ENCODE measurements at places on chromosomes 13 and 19. TPM values are rescaled to one million over a fixed set of nuclear protein-coding genes. Genes with fewer than 3 reads are reported as not detected.

The DAND5 gene
- polyA plus RNA-seq = 0.12 TPM

The NCAN gene
- 0.06 TPM for polyA plus RNA-seq

DNA sequence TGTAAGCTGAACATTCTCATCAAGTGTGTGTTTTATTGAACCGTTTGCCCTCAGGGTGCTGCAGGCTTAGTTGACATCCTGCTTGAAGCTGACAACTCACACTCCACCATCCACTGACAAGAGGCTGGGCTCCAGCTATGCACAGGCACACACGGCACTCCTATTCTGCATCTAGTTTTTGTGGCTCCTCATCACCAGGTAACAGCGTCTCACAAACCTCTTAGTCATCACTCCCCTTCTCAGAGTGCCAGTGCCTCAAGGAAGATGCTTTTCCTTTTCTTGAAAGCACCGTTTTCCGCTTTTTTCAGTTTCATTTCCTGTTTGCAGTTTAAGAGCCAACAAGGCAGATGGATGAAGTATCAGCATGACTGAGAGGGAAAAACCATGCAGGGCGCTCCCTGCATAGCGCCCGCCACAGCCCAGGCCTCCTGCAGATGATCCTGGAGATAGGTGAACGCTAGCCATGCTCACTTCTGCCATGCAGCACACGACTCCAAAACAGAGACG lies 491.2 kb downstream of the COG6 start:
- DNase-seq = no peak

DNA sequence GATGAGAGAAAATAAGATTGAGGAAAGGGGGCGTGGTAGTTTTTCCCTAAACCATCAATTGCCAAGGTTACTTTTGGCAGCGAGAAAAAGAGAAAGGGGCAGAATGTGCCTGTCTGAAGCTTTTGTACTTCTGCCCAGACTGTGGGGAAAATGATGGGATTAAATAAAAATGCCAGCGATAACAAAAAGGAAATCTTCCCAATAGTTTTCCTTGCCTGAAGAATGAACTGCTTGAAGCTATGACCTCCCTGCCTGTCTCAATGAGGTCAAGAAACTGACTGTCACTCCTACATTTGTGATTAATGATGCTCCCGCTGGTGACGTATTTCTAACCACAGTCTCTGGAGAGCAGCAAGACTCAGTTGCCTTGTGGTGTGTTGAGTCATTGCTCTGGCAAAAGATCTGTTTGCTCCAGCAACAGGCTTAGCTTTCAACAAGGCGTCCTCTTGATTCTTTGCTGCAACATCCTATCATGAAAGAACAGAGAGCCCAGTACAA lies 1051.5 kb downstream of the DIAPH3 start:
- no peak for DNase-seq

- DNase-seq = no peak
Measured at GRCh38 chr13:40109351-40109844, 453.9 kb downstream of the COG6 start.
